Pulmonary artery endothelial cell (primary cell): ENCODE measurements at places on chromosomes 11 and 22. TPM values are rescaled to one million over a fixed set of nuclear protein-coding genes. Genes with fewer than 3 reads are reported as not detected.

The SOX6 gene
- under 0.01 and 0.04 TPM in 2 replicates for total RNA-seq

The OR52H1 gene
- total RNA-seq, result not detected in 2 replicates

The WNT7B gene
- not detected in 2 replicates for total RNA-seq

The MMP8 gene
- total RNA-seq, result not detected in 2 replicates

The MMP27 gene
- total RNA-seq, result not detected in 2 replicates

The RIBC2 gene
- total RNA-seq, result 0.86 and 1.7 TPM in 2 replicates

The UPK3A gene
- not detected in 2 replicates for total RNA-seq

The TSPAN18 gene
- total RNA-seq, result 11.1 and 11.5 TPM in 2 replicates
